ENCODE measurements at places on chromosomes 4 and X. TPM values are rescaled to one million over a fixed set of nuclear protein-coding genes. Genes with fewer than 3 reads are reported as not detected.

ARHGAP6 gene
- 58.0 TPM for total RNA-seq

CSAG1 gene
- not detected for total RNA-seq

DIPK2B gene
- 2.6 TPM for total RNA-seq

FAM184B gene
- total RNA-seq, result not detected

RADX gene
- total RNA-seq, result 0.19 TPM
